ENCODE measurements at places on chromosomes 12 and 14. TPM values are rescaled to one million over a fixed set of nuclear protein-coding genes. Genes with fewer than 3 reads are reported as not detected.

Gene ARMH4
- 0.31 TPM for polyA plus RNA-seq

Gene SOS2
- 6.2 TPM for polyA plus RNA-seq

Gene CCDC38
- not detected for polyA plus RNA-seq

Gene CRY1
- 4.9 TPM for polyA plus RNA-seq

Gene AKAP6
- polyA plus RNA-seq = 4.1 TPM

Data from SK-N-SH (cell line).